ENCODE measurements at places on chromosomes 7 and 10.

DNA sequence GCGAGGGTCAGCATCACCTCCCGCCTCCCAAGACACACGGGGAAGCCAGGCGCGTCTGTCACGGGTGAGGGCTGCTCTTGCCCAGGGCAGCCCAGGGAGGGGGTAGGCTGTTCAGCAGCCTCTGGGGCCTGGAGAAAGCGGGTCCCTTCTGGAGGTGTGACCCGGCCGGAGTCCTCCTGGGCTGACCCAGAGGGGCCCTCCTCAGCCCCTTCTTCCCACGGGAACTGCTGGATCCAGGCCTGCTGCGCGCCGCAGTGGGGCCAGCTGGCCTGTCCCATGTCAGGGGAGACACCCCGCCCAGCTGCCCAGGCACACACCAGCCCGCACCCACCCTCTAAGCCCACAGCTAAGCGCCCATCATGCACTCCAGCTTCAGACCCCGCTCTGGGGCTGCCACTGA is 41.8 kb downstream of the INSIG1 start:
- no peak for DNase-seq

- no peak for DNase-seq
These were observed 13.5 kb upstream of the RPEL1 start for GRCh38 chr10:103232131-103232673.

DNA sequence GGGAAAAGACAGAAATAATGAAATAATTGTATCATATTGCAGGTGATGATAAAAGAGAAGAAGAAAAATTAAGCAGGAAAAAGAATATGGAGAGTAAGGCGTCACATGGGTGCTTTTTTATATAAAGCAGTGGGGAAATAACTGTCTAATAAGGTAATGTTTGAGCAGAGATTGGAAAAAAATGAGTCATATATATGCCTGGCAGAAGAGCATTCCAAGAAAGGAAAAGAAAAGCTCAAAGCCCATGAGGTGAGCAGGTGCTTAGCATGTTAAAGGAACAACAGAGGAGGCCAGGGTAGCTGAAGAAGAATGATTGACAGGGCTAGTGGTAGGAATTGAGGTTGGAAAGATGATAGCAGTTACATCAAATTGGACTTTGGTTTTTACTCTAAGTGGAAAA is 739.5 kb downstream of the SORCS1 start:
- no peak for DNase-seq

DNA sequence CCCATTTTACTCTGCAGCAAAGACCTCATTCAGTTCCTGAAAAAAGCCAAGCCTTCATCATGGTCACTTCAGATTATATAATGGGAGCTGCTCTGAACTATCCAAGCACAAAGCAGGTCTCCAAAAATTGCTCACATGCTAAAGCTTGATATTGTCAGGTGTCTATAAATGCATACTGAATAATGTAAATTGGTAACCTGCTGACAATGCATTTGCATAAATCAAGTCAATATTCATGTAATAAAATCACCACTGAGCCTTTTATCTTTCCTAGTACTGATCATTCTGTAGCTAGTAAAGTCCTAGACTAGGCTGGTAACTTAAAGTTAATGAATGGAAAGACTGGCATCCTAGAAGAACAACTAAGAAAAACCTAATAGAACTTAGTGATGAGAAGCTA is 188.3 kb downstream of the IMMP2L start:
- no peak for DNase-seq

- no peak for DNase-seq
These were observed 115.4 kb downstream of the WDR37 start for GRCh38 chr10:1171586-1171985.

GRCh38 chr7:44048031-44048795 is 3.7 kb downstream of the DBNL start:
- DNase-seq = no peak

DNA sequence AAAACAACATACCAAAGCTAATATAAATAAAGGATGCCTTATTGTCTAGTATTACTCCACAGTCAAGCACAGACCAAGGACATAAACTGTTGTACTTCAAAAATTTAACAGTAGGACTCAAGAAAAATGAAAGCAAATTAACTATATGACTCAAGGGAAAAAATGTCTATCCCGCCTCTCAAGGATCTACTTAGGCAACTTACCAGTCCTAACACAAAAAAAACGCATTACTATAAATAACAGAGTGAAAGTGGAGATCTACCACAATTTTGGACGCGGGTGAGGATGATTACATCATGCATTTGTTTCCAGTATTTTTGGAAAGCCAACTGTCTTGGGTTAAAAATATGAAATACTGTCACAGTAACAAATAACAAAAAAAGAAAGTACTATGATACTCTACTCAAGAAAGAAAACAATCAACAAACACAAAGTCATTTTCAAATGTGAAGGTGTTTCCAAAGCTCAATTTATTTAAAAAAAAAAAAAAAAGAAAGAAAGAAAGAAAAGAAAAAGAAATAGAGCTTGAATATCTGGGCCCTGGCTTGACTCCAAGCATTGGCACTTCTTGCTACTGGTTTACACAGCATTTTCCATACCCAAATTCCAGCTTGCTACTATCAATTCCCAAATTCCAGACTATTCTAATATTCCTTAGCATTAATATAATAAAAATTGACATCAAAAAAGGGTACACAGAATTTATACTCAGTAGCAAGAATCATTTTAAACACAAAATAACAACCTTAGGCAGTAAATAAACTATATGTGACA is 99.4 kb downstream of the RSU1 start:
- no peak for DNase-seq
